Left lung (tissue), 14 donors: ENCODE measurements at places on chromosomes 2 and 18. TPM values are rescaled to one million over a fixed set of nuclear protein-coding genes. Genes with fewer than 3 reads are reported as not detected.

GRCh38 chr18:23812546-23813440, 123.5 kb downstream of the LAMA3 start:
- no peak for DNase-seq
- no peaks in the 10 kb centered on the region for H3K36me3 ChIP-seq
- no peak overlapping the region for H3K27ac ChIP-seq
- H3K4me1 ChIP-seq, result no peaks in the 10 kb centered on the region

DNA sequence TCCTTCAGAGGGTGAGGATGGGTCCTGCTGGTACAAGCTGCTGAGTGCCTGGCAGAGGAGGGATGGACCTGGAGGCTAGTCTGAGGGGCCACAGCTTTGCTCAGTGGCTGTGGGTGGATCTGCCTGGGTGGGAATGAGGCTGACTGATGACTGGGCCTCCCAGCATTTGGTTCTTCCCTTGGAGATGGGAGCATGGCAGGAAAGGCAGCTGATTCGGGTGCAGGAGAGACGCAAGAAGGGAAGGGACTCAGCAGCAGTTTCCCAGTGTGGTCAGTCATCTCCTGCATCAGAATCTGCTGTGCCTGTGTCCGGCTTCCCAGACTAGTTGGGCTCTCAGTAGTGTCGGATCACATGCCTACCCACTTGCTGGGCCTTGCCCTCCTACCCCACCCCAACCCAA, 7.3 kb downstream of the WIPF1 start:
- no peaks in the 10 kb centered on the region for H3K36me3 ChIP-seq
- no peaks in the 10 kb centered on the region for H3K27me3 ChIP-seq
- H3K27ac ChIP-seq, result peak overlapping the region; percentile 29
- no peak for DNase-seq
- H3K4me3 ChIP-seq, result no peak overlapping the region

DNA sequence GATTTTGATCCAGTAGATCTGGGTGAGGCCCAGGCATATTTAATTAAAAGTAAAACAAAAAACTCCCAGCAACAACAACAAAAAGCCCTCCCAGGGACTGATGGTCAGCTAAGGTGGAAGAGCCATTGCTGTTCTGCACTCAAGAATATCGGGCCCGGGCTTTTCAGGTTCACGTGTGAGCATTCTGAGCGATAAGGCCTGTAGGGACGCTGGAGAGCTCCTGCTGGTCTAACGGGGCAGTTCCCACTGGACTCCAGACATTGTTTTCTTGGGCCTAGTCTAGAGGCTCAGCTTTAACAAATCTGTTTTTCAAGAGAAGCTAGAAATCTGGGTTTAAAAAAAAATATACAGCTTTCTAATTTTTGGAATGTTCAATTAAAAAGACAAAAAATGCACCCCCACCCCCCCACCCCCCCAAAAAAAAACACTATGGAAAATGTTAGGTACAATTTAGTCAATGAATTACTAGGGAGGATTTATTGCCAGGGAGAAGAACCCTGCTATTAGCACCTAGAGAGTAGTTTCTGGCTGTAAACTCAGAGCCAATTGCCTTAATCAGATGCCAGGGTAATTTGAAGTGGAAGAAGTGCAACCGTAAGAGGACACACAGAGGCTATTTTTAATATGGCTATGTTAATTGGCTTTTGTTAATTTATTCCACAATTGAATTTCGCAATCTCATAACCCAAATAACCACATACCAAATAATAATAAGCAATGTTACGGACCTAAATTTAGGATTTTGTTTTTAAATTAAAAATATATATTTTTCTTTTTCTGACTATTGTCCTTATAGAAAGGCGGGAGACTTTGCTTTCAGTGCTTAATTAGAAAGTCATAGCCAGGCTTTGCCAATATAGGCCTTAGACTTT, 78.9 kb downstream of the MAP4K4 start:
- peaks cover 72% of the 10 kb centered on the region for H3K4me1 ChIP-seq
- no peaks in the 10 kb centered on the region for H3K36me3 ChIP-seq
- H3K27me3 ChIP-seq, result no peaks in the 10 kb centered on the region
- DNase-seq, result no peak
- no peak overlapping the region for H3K4me3 ChIP-seq

The TLX2 gene
- not detected for total RNA-seq

DNA sequence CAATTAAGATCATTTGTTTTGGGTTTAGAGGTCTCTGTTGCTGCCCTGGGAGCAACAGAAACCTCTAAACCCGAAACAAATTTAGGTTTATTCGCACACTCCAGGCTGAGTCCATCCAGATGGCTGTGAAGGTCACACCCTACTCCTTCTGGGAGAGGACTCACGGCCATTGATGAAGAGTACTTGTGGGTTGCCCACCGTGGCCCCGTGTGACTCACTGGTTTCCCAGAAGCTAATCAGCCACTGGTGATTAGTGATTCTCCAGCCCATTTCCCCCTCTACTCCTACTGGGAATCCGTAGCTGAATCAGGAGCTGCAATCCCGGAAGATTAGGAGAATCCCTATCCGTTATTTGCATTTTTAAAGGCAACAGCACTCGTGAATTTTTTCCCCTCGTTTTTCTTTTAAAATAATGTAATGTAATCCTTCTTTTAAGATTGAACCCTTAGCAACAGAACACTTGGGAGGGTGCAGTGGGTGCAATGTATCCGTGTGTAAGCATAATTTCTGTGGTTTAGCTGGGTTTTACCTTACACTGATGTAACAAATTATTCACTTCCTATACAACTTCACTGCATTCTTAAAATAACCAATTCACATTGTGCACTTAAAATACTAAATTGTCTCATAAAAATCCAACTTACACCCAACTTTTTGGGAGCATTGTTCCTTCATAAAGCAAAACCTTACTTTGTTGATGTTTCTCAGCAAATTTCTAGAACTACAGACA, 27.5 kb upstream of the EPAS1 start:
- peaks cover 42% of the 10 kb centered on the region for H3K4me1 ChIP-seq
- no peak for DNase-seq
- no peak overlapping the region for H3K27ac ChIP-seq
- no peaks in the 10 kb centered on the region for H3K36me3 ChIP-seq
- no peaks in the 10 kb centered on the region for H3K27me3 ChIP-seq

GRCh38 chr2:99940963-99941362, 201.4 kb downstream of the AFF3 start:
- DNase-seq, result no peak
- H3K27me3 ChIP-seq, result no peaks in the 10 kb centered on the region
- H3K4me3 ChIP-seq, result no peak overlapping the region
- H3K36me3 ChIP-seq, result no peaks in the 10 kb centered on the region
- H3K27ac ChIP-seq, result no peak overlapping the region
- no peaks in the 10 kb centered on the region for H3K4me1 ChIP-seq

The TACR1 gene
- 0.09 TPM for total RNA-seq

GRCh38 chr2:118607641-118608040, 239.8 kb downstream of the EN1 start:
- H3K4me1 ChIP-seq, result no peaks in the 10 kb centered on the region
- H3K4me3 ChIP-seq, result no peak overlapping the region
- no peak for DNase-seq
- H3K27ac ChIP-seq, result no peak overlapping the region
- H3K27me3 ChIP-seq, result no peaks in the 10 kb centered on the region
- H3K36me3 ChIP-seq, result no peaks in the 10 kb centered on the region

The TMEM247 gene
- total RNA-seq, result not detected

- no peak for DNase-seq
- no peak overlapping the region for H3K4me3 ChIP-seq
- no peaks in the 10 kb centered on the region for H3K27me3 ChIP-seq
These were observed 379.6 kb downstream of the FBXO15 start for GRCh38 chr18:73768043-73768442.

GRCh38 chr18:9612215-9612830, 2.0 kb downstream of the PPP4R1 start:
- H3K27ac ChIP-seq, result peak overlapping the region; percentile 97
- DNase-seq, result peak; percentile 56
- peaks cover 72% of the 10 kb centered on the region for H3K4me1 ChIP-seq
- no peaks in the 10 kb centered on the region for H3K36me3 ChIP-seq
- H3K4me3 ChIP-seq, result peak overlapping the region; percentile 79

DNA sequence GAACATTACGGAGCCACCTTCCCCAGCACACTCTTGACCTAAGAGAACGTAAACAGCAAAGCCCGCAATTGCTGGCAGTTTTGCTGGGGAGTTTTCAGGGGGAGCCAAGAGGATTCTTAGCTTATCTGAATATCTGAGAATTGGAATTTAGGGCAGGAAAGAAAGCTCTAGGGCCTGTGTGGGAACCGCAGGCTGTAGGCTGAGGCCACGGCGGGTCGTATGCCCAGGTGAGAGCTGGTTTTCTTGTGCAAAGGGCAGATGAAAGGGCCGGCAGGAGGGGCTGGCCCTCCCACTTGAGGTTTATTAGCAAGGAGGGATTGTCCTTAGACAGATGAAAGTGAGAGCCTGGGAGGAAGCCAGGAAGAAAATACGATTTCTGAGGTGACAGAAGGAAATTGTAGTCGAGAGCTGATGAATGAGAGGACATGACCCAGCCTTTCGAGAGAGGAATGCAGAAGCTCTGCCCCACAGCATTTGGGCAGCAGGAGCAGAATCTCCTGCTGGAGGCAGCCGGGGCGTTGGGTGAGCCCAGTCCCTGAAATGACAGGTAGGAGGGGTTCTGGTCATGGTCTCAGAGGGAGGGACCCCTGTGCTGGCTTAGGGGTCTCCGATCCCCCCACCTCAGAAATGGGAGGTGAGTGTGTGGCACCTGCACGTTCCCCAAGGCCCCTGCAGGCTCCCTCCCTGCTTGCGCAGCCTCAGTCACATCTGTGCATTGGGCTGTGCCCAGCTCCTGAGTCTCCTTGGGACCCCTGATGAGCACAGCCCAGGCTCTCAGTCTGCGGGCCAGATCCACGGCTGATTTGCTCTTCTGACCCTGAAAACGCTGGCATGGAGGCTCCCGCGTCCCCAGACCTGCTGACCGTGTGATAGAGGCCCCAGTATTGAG, 61.1 kb downstream of the CABLES1 start:
- H3K36me3 ChIP-seq, result no peaks in the 10 kb centered on the region
- no peaks in the 10 kb centered on the region for H3K27me3 ChIP-seq
- peaks cover 17% of the 10 kb centered on the region for H3K4me1 ChIP-seq
- no peak for DNase-seq

The SCN9A gene
- total RNA-seq, result 11.8 TPM

GRCh38 chr18:62324917-62325805, at the start of gene TNFRSF11A:
TNFRSF11A (plus strand) TSS chr18:62325310; CDS start chr18:62325353, 43 bp downstream.
- H3K27me3 ChIP-seq, result peaks cover 30% of the 10 kb centered on the region
- H3K4me3 ChIP-seq, result peak within 1 kb of the TSS; percentile 59
- peaks cover 8% of the 10 kb centered on the region for H3K4me1 ChIP-seq
- no peaks in the 10 kb centered on the region for H3K36me3 ChIP-seq
- no peak within 1 kb of the TSS for H3K27ac ChIP-seq
- no peak for DNase-seq
